ENCODE measurements at places on chromosomes 2 and 18.

DNA sequence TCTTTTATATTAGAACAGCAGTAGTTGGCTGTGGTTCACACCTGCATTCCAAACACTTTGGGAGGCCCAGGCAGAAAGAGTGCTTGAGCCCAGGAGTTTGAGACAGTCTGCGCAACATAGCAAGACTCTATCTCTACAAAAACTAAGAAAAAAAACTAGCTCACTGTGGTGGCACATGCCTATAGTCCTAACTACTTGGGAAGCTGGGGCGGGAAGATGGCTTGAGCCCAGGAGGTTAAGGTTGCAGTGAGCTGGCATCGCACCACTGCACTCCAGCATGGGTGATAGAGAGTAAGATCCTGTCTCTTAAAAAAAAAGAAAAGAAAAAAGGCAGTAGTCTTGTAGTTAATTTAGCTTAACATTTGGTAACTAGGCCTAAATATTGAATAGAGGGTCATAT lies 136.6 kb downstream of the AGPS start:
- DNase-seq = no peak

GRCh38 chr2:44560352-44560751 lies 198.6 kb downstream of the CAMKMT start:
- DNase-seq = no peak

GRCh38 chr2:238244151-238244550 lies 4.3 kb upstream of the HES6 start:
- DNase-seq = no peak

DNA sequence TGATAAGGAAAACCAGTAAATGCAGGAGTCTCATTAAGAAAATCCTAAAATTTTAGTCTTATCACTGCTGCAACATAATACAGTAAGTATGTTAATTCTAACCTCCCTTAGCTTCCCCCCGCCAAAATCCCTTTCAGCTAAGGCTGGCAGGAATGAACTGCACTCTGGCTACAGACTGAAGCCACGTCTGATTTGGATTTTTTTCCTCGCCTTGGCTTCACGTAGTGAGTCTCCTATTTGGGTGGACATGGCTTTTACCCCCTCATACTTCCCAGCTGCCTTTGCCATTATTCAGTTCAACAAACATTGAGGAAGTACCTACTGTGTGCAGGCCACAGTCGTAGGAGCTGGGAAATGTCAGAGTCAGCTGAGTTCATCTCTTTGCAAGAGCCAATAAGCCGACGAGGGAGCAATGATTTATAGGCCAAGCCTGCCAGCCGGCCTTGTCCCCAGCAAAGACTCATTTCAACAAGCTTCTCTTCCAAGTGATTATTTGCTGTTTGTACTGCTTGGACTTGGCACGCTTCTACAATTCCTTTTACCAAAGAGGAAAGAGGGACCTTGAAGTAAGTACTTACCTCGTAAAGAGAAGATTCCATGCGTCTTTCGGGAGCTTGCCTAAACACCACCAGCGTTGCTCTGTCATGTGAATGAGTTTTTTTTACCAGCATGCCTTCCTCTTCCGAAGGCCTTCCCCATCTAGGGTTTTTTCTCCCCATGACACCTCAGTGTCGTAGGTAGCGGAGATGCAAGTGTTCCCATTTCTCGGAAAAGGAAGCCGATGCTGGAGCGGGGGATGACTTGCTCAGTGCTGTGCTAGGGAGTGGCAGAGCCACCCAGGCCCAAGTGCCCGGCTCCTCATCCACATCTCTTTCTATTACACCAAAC lies 138.6 kb downstream of the KLHL29 start:
- DNase-seq = no peak

DNA sequence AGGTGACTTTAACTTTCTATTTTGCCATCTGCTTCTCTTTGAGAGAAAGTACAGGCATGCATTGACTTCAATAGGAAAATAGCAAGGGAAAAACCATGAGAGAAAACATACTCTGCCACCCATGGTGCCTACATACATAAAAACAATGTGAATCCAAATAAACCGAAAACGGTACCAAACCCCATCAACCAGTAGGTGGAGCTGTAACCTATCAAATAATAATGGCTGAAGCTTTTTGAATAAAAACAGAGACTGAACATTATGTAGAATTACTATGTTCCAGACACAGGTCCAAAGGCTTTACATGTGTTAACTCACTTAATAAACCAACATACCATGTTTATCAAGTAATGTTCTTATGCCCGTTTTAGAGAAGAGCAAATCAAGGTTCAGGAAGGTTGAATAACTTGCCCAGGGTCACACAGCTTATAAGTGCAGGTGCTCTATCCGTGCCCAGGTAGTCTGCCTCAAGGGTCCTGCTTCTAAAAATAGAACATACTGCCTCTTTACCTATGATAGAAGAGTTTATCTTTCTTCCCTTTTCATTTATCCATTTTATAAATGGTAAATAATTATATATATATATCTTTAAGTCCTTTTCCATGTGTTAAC lies 293.9 kb upstream of the SYT4 start:
- no peak for DNase-seq

All from tibial nerve (tissue), 4 donors.